ENCODE measurements at places on chromosomes 3 and 15.

DNA sequence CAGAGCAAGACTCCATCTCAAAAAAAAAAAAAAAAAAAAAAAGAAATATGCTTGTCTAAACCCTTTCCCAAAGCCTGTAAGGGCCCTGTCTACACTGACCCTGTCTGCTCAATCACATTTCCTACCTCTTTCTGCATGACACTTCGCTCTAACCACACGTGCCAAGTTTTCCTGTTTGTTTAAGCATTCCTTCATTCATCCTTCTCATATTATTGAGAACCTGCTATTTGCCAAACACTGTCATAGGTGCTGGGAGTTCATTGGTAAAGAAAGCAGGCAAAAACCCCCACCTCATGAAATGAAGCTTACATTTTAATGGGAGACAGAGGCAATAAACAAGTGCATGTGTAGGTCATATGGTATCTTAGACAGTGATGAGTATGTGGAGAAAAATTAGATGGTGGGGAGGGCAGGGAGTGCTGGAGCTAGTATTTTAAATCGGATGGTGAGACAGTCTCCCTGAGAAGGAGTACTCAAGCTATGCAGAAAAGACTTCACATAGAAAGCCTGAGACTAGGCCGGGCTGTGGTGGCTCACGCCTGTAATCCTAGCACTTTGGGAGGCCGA is 48.0 kb downstream of the B3GNT5 start:
- H3K27ac ChIP-seq = no peak overlapping the region
- no peaks in the 10 kb centered on the region for H3K4me1 ChIP-seq
- no peak for DNase-seq

GRCh38 chr15:47607695-47608094 is 109.6 kb upstream of the SEMA6D start:
- no peak overlapping the region for H3K4me3 ChIP-seq
- no peaks in the 10 kb centered on the region for H3K36me3 ChIP-seq
- no peak overlapping the region for H3K27ac ChIP-seq
- DNase-seq = no peak
- no peaks in the 10 kb centered on the region for H3K27me3 ChIP-seq
- peaks cover 2% of the 10 kb centered on the region for H3K4me1 ChIP-seq

DNA sequence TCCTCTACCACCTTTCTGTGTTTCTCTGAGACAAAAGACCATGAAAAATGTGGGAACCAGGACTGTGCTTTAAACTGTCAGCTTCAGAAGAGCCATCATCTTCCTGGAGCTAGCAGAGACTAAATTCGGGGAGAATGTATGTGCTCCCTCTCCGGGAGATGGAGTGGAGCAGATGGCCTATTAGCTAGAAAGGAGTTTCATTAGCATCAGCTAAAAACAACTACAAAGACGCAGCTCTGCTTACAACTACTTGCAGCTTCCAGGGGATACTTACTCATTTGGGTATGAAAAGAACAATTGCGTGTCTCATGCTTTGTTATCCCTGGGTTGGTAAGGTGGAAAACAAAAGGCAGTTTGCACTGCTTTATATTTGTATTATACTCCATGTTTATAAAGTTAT is 159.6 kb downstream of the MFSD1 start:
- H3K27ac ChIP-seq = no peak overlapping the region
- DNase-seq = no peak

- no peak for DNase-seq
- no peaks in the 10 kb centered on the region for H3K27me3 ChIP-seq
- H3K4me1 ChIP-seq = no peaks in the 10 kb centered on the region
- no peaks in the 10 kb centered on the region for H3K36me3 ChIP-seq
- no peak overlapping the region for H3K27ac ChIP-seq
These were observed 61.5 kb downstream of the TFRC start for GRCh38 chr3:196020373-196020772.

Data from transverse colon (tissue), 4 donors.